ENCODE measurements at places on chromosomes 3 and 15.

DNA sequence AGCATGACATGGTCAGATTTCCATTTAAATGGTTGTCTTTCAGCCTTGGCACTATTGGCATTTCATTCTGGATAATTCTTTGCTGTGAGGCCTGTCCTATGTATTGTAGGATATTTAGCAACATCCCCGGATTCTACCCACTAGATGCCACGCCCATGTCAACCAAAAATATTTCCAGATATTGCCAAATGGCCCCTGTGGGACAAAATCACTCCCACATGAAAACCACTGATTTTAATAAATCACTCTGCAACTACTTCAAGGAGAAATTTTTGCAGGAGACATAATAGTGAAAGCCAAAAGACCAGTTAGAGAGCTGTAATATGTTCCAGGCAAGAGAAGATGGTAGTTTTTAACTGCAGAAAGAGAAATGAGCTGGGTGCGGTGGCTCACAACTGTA, 55.9 kb upstream of the RARB start:
- no peaks in the 10 kb centered on the region for H3K27me3 ChIP-seq
- H3K27ac ChIP-seq, result no peak overlapping the region
- no peak for DNase-seq
- H3K4me3 ChIP-seq, result no peak overlapping the region
- H3K36me3 ChIP-seq, result no peaks in the 10 kb centered on the region
- H3K4me1 ChIP-seq, result no peaks in the 10 kb centered on the region

GRCh38 chr15:80776420-80777045, 2.6 kb upstream of the CEMIP start:
- DNase-seq, result peak; percentile 51
- no peak overlapping the region for H3K4me3 ChIP-seq
- H3K27me3 ChIP-seq, result peaks cover 42% of the 10 kb centered on the region

DNA sequence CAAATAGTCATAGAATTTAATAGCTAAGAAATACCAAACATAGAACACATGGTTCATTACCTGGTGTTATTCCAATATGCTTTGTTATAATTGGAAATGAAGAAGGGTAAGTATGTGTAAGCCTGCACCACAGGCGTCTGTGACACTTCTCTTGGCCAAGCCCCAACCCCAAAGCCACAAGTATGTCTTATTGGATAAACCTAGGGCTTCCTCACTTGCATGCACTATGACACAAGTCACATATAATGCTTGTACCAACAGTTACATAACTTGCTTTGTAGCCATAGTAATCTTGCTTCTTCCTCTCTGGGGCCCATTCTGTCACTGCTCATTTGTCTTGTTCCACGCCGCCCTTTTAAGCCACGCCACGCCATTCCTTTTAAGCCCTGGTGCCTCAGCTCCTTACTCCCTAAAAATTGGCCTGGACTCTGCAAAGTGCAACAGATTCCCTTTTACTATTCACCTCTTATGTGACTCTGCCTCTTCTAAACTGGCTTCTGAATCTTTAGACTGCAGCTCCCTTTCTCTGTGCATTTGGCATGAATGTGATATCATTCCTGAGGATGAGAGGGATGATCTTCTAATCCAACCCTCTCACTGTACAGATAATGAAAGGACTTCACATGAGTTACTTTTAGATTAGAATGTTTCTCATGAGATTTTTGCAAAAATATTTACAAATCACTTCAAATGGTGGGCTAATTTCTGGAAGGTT, 48.1 kb upstream of the EPHA3 start:
- no peaks in the 10 kb centered on the region for H3K36me3 ChIP-seq
- H3K27me3 ChIP-seq, result no peaks in the 10 kb centered on the region
- DNase-seq, result no peak
- H3K4me3 ChIP-seq, result no peak overlapping the region
- H3K4me1 ChIP-seq, result no peaks in the 10 kb centered on the region

- peaks cover 2% of the 10 kb centered on the region for H3K27me3 ChIP-seq
- DNase-seq, result no peak
These were observed 136.9 kb downstream of the THSD4 start for GRCh38 chr15:71252044-71252739.

GRCh38 chr3:107861904-107862303, 228.9 kb downstream of the CD47 start:
- H3K27me3 ChIP-seq, result peaks cover 4% of the 10 kb centered on the region
- H3K27ac ChIP-seq, result no peak overlapping the region
- no peaks in the 10 kb centered on the region for H3K4me1 ChIP-seq
- no peaks in the 10 kb centered on the region for H3K36me3 ChIP-seq
- no peak overlapping the region for H3K4me3 ChIP-seq

DNA sequence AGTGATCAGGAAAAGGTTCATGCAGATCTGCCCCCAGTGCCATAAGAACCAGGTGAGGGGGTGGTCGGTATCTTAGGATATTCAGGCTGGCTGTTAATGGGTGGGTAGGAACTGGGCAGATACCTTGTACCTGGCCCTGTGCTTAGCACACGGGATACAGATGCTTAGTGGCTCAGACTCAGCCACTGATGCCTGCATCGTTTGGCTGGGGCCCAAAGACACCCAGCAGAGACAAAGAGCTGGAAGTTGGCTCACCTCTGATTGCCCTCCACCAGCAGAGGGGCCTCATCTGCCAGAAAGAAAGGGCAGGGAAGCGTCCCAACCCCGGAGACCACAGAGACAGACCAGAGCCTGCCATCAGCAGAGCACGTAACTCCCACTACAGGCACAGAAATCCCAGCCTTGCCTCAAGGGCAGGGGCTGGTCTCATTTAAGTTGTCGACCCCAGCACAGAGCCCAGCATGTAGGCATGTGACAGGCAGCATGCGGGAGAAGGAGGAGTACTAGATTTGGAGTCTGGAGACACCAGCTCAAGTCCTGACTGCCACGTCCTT, 64.1 kb upstream of the SLC6A1 start:
- H3K36me3 ChIP-seq, result no peaks in the 10 kb centered on the region
- no peak overlapping the region for H3K4me3 ChIP-seq
- DNase-seq, result no peak
- H3K4me1 ChIP-seq, result no peaks in the 10 kb centered on the region
- H3K27ac ChIP-seq, result no peak overlapping the region
- H3K27me3 ChIP-seq, result peaks cover 3% of the 10 kb centered on the region

DNA sequence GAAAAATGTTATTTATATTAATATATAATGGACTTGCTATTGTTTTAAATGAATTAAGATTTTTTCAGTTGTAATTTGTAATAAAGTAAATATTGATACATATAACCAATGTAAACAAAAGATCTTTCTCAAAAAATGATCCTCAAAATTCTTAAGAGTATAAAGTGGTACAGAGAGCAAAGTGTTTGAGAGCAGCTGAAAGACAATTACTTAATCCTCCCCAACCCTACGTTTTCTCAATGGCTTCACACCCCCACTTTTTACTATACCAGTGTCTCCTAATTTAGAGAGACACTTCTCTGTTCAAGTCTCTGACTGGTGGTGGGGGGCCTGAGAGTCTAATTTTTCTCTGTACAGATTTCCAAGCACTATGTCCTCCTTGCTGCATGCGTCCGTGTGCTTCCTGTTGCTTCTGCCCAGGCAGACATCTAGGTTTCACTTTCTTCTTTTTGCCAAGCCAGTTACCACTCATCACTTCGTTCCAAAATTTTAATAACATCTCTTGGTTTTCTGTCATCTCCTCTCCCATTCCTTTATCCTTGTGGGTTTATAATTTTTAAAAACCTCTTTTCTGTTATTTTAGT, 276.3 kb upstream of the DNAJC19 start:
- H3K4me1 ChIP-seq, result no peaks in the 10 kb centered on the region
- peak overlapping the region; percentile 63 for H3K4me3 ChIP-seq
- no peak for DNase-seq
- H3K27me3 ChIP-seq, result peaks cover 5% of the 10 kb centered on the region
- H3K36me3 ChIP-seq, result no peaks in the 10 kb centered on the region

DNA sequence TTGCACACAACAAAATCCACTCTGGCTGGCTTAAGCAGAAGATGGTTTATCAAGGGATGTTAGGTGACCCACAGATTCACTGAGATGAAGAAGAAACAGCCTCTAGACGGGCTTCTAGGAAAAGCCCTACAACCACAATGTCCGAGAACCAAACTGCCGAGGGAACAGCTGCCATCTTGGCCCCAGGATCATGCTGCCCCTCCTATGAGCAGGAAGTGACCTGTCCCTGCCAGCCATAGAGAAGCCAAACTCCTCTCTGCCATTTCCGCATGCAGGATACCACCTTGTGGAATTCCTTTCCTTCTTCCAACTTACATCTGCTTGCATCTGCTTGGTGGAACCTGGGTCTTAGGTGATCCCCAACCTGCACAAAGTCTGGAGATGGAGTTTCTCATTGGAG, 11.4 kb upstream of the POMGNT2 start:
- H3K36me3 ChIP-seq, result no peaks in the 10 kb centered on the region
- peaks cover 2% of the 10 kb centered on the region for H3K27me3 ChIP-seq
- H3K27ac ChIP-seq, result no peak overlapping the region
- no peak overlapping the region for H3K4me3 ChIP-seq
- DNase-seq, result no peak
- H3K4me1 ChIP-seq, result no peaks in the 10 kb centered on the region

GRCh38 chr3:71721651-71722157, 3.5 kb downstream of the EIF4E3 start:
- no peak for DNase-seq
- peak overlapping the region; percentile 70 for H3K4me3 ChIP-seq
- no peaks in the 10 kb centered on the region for H3K27me3 ChIP-seq

DNA sequence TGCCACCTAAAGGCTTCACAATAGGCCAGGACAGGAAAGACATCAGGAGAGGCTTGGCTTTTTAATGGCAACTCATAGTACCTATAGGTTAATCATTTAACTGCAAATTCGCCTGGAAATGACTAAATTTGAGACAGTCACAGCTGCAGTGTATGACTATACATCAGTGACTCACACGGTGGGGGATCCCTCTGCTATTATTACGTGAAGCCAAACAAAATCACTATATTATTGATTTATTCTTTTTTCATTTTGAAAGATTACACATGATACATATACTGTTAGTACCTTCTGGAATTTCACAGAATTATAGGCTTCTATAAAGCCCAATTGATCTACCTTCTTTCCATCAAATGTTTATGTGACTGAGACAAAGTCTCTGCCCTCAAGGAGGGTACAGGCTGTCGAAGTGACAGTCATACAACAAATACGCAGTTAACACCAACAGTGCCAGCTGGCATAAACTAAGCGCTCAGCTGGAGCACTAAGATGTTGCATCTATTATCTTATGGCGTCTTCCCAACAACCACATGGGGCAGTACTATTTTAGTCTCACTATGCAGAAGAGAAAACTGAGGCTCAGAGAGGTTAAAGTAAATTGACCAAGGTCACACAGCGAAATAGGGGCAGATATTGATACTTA, 82.0 kb upstream of the LMOD3 start:
- H3K4me1 ChIP-seq, result peaks cover 72% of the 10 kb centered on the region
- H3K36me3 ChIP-seq, result peaks cover 7% of the 10 kb centered on the region
- peak; percentile 25 for DNase-seq
- H3K27me3 ChIP-seq, result no peaks in the 10 kb centered on the region
- peak overlapping the region; percentile 64 for H3K4me3 ChIP-seq
- H3K27ac ChIP-seq, result peak overlapping the region; percentile 96

DNA sequence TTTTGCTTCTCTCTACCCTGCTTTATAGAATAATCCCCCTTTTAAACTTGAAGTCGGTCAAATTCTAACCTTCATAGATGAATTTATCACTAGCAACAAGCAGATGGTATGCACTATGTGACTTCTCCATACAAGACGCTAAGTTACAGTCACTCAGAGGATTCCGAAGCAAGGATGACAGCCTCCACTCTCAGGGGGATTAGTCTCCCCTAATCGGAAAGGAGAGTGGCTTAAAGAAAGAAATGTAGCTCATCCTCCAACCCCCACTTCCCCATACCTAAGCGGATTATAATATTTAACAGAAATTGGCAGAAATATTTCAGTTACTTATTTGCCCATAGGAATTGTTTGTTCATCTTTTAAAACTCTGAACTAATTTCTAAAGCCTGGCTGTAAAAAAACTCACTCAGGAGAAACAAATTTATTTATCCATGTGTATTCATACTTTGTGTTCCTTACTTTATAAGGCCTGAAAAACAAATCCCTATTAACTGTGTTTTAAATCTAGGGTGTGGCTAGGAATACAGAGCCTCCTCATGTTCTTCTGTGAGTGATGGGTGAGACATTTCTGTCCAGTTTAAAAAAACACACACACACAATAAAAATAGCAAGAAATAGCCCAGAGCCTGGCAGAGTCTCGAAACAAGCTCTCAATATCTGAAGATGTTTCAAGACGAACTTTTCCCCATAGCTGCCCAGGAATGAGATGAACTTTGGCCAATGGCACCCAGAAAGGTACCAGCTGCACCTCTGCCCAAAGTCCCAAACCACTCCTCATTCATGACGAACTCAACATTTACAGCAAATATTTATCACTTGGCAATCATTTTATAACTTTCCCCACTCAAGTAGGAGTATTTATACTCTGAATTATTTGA, 18.7 kb downstream of the SIAH2 start:
- H3K4me1 ChIP-seq, result peaks cover 89% of the 10 kb centered on the region
- no peak for DNase-seq
- H3K27me3 ChIP-seq, result no peaks in the 10 kb centered on the region
- no peak overlapping the region for H3K4me3 ChIP-seq

- no peak for DNase-seq
- H3K27me3 ChIP-seq, result no peaks in the 10 kb centered on the region
- H3K36me3 ChIP-seq, result peaks cover 16% of the 10 kb centered on the region
- H3K27ac ChIP-seq, result no peak overlapping the region
- H3K4me3 ChIP-seq, result no peak overlapping the region
These were observed 6.3 kb downstream of the OXSR1 start for GRCh38 chr3:38171622-38172021.

DNA sequence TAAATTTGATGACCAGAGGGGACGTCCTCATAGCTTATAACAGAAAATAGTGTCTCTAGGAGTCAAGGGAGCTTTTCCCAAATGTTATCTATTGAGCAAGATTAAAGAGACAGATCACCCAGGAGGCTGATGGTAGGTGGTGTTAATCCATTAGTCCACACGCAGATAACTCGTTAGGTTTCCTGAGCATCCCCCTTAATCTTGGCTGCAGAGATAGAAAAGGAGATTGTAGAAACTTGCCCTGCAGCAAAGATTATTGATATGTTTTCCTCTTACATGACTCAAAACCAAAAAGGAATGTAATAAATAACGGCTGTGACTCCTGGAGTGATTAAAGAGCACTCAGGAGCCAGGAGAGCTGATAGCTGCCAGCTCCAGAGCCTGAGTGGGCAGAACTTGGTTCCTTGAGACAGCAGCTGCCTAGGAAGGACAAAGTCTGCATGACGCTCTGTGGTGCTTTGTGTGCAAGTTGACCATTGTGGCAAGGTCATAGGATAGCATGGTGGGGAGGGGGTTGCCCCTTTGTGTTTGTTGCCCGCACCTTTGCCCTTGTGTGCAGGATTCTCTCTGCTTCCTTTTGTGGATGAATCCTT, 234.8 kb downstream of the PTPRG start:
- no peaks in the 10 kb centered on the region for H3K36me3 ChIP-seq
- peaks cover 3% of the 10 kb centered on the region for H3K27me3 ChIP-seq
- no peaks in the 10 kb centered on the region for H3K4me1 ChIP-seq
- H3K27ac ChIP-seq, result no peak overlapping the region
- H3K4me3 ChIP-seq, result no peak overlapping the region
- DNase-seq, result no peak
